ENCODE measurements at places on chromosomes 12 and 14.

GRCh38 chr12:110907583-110907982, 12.8 kb downstream of the MYL2 start:
- H3K36me3 ChIP-seq: no peaks in the 10 kb centered on the region
- DNase-seq: no peak
- H3K4me3 ChIP-seq: no peak overlapping the region
- H3K27me3 ChIP-seq: no peaks in the 10 kb centered on the region

- H3K36me3 ChIP-seq: no peaks in the 10 kb centered on the region
- H3K4me3 ChIP-seq: no peak within 1 kb of the TSS
- no peak within 1 kb of the TSS for H3K27ac ChIP-seq
- H3K4me1 ChIP-seq: no peaks in the 10 kb centered on the region
- no peak for DNase-seq
- H3K27me3 ChIP-seq: no peaks in the 10 kb centered on the region
These were observed at the start of gene SERPINA4 for GRCh38 chr14:94560751-94561655. TSS of gene SERPINA4 (plus strand) at chr14:94561442. CDS start at chr14:94563483, 2,041 bp downstream.

DNA sequence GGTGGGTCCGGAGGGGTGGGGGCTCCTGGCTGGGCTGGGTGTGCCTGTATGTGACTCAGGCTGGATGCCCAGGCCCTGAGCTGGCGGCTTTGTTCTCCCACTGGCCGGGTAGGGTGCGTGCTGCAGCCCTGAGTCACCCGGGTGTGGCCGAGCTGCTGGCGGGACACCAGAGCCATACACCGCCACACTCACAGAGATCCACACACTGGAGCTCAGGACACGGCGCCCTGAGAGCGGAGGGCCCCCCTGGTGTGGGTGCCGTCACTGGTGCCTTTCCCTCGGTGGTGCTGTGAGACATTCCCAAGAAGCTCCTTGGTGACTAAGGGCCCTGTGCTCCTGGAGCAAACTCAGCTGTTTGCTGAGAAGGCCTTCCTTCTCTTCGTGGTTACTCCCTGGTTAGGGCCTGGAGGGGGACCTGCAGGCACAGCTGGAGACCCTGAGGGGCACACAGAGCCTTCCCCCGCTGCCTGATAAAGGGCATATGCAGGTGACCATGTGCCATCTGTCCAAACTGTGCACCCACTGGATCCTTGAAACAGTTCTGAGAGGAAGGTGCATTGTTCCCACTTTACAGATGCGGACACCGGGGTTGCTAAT, 44.3 kb downstream of the KRT80 start:
- peaks cover 3% of the 10 kb centered on the region for H3K4me1 ChIP-seq
- no peak overlapping the region for H3K27ac ChIP-seq
- peak; percentile 95 for DNase-seq

- no peaks in the 10 kb centered on the region for H3K4me1 ChIP-seq
- H3K4me3 ChIP-seq: no peak overlapping the region
- H3K27ac ChIP-seq: no peak overlapping the region
- no peak for DNase-seq
- no peaks in the 10 kb centered on the region for H3K36me3 ChIP-seq
These were observed 77.2 kb downstream of the CCDC92 start for GRCh38 chr12:123895451-123895850.

- H3K27ac ChIP-seq: no peak overlapping the region
- H3K27me3 ChIP-seq: no peaks in the 10 kb centered on the region
- H3K4me3 ChIP-seq: no peak overlapping the region
- H3K4me1 ChIP-seq: no peaks in the 10 kb centered on the region
These were observed 113.1 kb upstream of the G2E3 start for GRCh38 chr14:30445852-30446251.

All from adrenal gland (tissue), 19 donors.